Stimulated activated CD8-positive, alpha-beta memory T cell treated with anti-CD3 and anti-CD28 coated beads, Interleukin-4, amount 100 ng/mL, for 1 hour (primary cell): ENCODE measurements at places on chromosomes 6 and 20.
A peak's percentile ranks its signal among the peaks of the same experiment; 100 is the strongest.

DNA sequence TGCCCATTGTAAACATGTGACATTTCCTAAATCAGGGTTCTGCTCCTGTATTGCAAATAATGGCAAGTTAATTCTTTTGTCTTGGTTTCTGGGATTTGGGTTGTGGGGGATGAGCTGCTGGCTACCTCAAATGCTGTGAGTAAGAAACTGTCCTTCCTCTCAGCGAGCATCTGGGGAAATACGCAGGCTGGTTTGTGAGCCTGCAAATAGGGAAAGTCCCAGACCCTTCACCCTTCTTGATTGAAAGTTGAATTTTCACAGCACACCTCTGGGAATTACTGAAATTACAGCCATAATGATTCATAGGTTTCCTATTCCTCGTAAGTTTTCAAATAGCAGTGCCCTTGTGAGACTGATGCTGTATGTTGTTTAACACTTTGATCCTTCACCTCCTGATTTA is 138.1 kb downstream of the TBXT start:
- no peak for DNase-seq

DNA sequence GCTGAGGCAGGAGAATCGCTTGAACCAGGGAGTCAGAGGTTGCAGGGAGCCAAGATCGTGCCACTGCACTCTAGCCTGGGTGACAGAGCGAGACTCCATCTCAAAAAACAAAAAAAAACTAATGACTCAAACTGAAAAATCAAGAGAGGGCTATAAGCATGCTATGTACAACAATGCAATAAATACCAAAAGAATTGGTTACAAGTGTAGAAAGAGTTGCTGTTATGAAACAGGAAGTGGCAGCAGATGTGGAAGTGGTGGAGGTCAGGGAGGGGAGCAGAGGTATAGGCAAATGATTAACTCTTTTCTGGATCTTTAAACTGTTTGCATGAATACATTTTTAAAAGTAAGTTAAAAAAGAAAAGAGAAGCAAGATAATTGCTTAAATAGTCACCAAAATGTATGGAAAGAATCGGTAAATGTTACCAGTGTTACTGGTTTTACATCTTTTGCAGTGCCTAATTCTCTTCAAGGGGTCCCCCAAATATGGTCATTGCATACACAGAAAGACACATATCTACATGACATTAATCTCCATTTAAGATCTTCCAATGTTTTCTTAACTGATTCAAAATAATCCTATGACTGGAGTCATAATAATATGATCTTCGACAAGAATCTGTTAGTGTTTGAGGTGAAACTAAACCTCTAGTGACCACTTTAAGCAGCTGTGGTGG is 15.0 kb downstream of the CALHM6 start:
- peak; percentile 1 for DNase-seq

DNA sequence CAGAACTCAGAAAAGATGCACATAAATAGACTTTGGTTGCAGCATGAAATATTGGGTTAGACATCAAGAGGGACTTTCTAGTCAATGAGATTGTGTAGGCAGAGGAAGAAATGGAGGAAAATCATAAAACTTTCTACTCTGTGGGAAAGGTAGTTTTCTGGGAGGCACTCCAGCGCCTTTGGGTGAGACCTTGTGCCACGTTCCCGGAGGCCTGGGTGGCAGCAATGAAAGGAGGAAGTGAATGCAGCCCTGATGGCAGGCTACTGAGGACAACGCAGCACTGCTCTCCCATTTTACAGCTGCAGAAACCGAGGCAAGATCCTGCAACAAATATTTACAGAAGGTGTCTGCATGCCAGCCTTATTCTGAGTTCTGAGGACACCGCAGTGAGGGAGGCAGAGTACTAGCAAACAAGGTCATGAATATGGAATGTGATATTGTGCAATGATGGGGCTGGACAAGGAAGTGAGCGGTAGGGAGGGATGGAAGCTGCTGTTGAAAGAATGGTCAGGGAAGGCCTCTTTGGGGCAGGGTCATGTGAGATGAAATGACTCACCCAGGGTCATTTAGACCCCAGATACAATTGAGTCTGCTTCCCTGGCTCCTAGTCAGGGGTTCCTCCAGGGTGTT is 159.1 kb downstream of the TFAP2C start:
- DNase-seq, result no peak

GRCh38 chr6:83270971-83271719 is 78.0 kb downstream of the RWDD2A start:
- no peak for DNase-seq

DNA sequence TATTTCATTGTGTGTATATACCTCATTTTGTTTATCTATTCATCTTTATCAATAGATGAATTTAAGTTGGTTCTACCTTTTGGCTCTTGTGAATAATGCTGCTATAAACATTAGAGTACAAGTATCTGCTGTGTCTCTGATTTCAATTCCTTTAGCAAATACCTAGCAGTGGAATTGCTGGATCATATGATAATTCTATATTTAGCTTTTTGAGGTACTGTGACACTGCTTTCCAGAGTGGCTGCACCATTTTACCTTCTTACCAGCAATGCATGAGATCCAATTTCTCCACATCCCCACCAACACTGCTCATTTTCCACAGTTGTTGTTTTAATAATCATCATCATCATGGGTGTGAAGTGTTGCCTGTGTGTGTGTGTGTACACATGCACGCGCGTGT is 182.3 kb downstream of the MBOAT1 start:
- DNase-seq, result no peak

DNA sequence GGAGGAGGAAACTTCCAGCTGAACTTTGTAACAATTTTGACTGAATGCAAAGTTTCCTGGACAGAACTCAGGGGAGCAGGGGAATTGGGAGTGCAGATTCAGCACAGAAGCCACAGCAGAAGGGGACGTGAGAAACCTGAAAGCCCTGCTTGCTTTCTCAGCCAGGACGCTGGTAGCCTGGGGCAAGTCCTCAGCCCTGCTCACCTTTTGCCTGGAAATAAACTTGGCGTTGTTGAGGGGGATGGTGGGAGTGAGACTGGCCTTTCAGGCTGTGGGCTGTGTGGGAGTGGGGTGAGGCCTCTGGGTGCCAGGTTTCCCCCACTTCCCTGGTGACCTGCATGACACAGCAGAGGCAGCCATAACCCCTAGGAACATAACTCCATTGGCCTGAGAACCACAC is 238.1 kb upstream of the HS3ST5 start:
- no peak for DNase-seq

DNA sequence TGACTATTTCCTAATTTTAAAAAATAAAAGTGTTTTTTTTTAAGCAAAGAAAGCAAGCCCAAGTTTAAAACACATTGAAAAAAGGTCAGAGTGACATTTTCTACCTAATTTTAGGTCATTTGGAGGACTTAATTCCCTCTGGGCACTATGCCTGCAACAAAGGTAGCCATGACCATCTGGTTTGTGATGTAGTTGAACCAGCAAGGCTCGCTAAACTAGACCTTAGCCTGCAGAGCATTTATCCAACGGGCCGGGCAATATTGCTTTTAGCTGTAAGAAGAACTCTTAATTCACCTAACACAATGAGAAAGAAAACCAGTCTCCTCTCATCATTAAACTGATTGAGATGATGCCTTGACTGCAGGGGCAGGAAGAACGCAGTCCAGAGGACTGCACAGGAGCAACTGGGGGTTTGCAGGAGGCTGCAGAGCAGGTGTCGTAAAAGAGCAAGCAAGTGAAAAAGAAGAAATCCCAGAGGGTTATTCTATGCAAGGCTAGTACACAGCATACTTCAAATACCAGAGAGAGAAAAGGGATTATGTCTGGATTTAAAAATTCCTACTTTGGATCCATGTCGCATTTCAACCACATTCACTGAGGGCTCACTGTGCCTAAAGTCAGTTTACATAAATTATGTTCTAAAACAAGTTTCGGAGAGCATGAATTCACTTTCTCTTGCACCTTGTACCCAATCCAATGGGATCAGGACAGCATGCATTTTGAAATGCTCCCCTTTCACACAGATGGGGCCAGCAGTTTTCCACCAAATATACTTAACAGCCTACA is 12.8 kb downstream of the TRAF3IP2 start:
- DNase-seq, result no peak

- DNase-seq, result no peak
Observed at GRCh38 chr20:10076126-10077080, 41.6 kb downstream of the ANKEF1 start.

- no peak for DNase-seq
Observed at GRCh38 chr6:170035901-170036304, 255.0 kb downstream of the DLL1 start.

GRCh38 chr6:116695401-116695800 is 14.4 kb downstream of the KPNA5 start:
- DNase-seq, result no peak

- DNase-seq, result no peak
Observed at GRCh38 chr20:677957-678356, 2.4 kb upstream of the SCRT2 start.

- DNase-seq, result no peak
Observed at GRCh38 chr6:37884548-37884947, 65.0 kb downstream of the ZFAND3 start.

GRCh38 chr6:145688493-145688905 is 46.8 kb downstream of the EPM2A start:
- no peak for DNase-seq

DNA sequence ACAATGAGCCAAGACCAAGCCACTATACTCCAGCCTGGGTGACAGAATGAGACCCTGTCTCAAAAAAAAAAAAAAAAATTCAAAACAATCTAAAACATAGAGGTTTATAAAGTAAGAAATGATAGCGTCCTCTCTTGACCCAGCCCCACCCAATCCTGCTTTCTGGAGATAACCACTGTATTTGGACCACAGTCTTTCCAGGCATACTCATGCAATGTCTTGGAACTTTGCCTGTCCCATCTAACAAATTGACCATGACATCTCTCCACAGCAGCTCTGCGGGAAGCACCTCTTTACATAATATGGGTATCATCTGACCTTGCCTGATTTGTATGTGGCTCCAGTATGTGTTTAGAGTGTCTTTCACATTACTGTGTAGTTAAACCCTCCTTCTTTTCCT is 9.1 kb upstream of the SHLD1 start:
- no peak for DNase-seq

GRCh38 chr6:159067334-159067733 is 22.5 kb upstream of the TAGAP start:
- DNase-seq, result no peak

- DNase-seq, result no peak
Observed at GRCh38 chr6:131572686-131573415, at the start of gene ARG1. TSS of gene ARG1 (plus strand) at chr6:131573226. CDS start at chr6:131573283, 57 bp downstream.

GRCh38 chr20:34015401-34016335 is 22.0 kb downstream of the RALY start:
- DNase-seq, result no peak

DNA sequence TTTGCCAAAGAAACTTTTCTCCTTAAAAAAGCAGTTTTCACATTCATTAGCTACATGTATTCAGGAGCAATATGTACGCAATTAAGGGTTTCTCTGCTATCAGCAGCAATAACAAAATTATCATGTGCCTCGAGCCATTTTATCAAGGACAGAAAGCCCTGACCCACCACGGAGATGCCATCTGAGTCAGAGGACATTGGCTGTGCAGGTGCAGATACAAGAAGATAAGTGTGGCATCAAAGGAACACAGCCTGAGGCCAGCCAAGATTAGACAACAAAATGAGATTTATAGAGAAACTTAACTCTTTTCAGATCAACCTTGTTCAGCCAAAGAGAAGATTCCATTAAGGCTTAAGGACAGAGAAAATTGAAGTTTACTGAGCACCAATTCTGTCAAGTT is 115.2 kb upstream of the LGSN start:
- DNase-seq, result no peak

DNA sequence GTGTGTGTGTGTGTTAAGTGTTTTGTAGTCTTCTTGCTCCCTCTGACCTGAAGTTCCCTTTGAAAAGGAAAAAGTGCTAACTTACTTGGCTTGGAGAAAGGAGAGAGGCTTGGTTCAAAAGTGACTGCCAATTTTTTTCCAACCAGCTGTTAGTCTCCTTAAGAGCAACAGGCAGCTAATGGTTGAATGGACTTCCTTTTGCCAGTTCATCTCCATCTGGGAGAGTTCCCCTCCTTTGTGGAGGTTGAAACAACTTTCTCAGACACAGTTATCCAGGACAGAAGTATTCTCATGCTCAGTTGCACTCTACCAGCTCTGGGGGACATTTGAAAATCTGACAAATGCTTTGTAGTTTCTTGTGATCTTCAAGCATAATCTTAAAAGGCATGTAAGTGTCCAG is 4.5 kb downstream of the RIPOR2 start:
- DNase-seq, result no peak

DNA sequence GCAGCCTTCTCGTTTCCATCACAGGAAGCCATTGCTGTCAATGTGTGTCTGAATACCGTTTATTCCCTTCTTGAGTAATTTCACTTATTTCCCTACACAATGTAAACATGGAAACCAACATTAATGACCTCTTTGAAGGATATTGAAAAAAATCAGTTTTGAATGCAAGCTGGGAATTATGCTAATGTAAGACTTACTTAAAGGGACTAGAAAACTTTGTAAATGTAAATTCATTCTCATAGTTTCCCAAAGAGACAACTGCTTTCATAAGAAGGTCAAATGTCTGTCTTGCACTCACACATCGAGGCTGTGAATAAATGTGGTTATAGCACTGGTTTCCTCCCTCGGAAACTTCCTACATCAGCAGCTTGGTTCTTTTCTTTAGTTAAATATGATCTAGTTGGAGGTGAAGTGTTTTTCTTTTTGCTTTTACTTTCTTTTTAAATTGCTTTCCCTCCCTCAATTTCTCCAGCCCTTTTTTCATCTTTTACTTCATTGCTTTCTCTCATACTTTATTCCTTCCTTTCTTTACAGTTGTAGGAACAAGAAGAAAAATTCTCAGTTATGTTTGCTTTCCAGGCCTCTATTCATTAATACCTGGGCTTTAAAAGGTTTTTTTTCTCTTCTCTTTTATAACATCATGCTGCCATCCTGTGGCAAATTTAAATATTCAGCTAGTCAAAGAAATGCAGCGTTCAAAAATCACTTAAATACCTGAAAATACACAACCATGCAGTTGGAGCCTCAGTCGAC is 108.3 kb downstream of the TNFAIP3 start:
- DNase-seq, result no peak

DNA sequence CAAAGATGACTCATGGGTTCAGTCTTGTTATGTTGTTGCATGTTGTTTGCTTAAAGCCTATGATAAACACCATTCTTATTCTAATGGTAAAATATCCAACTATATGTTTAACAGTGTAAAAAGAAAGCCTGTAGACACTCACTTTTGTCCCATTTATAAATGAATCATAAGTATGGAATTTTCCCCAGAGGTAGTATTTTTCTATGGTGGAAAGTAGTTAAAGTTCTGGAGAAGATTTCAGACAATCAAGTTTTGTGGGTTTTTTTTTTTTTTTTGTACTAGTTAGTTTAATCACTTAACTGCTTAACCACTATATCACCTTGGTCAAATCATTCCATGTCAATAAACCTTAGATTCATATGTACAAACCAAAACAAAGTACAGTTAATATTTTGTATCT is 35.8 kb downstream of the PTCHD4 start:
- DNase-seq, result no peak

DNA sequence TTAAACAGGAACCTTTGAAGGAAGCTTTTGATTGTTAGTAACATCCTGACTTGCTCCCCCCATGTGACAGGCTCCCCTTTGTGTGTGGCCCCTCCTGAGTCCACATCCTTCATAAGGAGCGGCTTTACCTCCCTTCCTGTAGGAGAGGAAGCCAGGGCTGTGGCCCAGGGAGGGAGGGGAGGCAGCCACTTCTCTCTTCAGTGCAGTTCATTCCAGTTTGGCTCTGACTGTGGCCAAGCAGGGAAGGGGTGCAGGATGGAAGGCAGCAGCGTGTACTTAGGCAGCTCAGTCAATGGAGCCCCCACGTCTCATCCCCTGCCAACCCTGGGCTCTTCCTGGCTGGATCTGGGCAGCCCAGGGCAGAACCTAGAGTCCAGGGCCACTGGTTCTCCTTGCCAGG is 295.2 kb downstream of the QKI start:
- DNase-seq, result no peak
